ENCODE measurements at places on chromosomes 6 and 20.

DNA sequence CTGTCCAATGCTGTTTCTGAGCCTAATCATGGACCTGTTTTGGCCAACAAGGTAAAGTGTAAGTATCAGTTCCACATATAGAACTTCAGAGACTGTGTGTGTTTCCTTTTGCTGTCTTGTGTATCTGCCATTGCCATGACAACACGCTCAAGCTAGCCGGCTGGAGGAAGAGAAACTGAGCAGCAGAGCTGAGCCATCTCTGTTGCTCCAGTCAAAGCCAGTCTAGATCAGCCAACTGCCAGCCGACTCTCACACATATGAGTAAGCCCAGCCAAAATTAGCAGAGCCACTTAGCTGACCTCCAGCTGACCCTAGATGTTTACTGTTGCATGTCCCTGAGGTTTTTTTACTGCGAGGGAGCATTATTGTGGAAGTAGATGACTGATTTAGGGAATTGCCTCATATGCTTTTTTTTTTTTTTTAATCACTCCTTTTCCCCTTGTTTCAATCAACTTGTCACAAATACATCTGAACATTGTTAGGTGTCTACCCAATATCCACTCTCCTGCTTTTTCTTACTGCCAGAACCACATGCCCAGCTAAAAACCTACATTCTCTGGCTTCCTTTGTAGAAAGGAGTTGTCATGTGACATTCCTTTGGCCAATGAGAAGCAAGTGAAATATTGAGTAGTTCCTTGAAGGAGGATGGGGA is 304.3 kb upstream of the SUPT3H start:
- DNase-seq, result no peak

- no peak for DNase-seq
These were observed 107.4 kb upstream of the TNFAIP3 start for GRCh38 chr6:137759624-137760023.

- DNase-seq, result no peak
These were observed 1.8 kb upstream of the LRRC73 start for GRCh38 chr6:43511824-43512415.

GRCh38 chr20:63223121-63223825 is 7.3 kb upstream of the YTHDF1 start:
- no peak for DNase-seq

GRCh38 chr6:107692351-107692750 is 131.8 kb downstream of the SCML4 start:
- no peak for DNase-seq

Measured in CMK (cell line).